ENCODE measurements at places on chromosomes 12 and 14.

DNA sequence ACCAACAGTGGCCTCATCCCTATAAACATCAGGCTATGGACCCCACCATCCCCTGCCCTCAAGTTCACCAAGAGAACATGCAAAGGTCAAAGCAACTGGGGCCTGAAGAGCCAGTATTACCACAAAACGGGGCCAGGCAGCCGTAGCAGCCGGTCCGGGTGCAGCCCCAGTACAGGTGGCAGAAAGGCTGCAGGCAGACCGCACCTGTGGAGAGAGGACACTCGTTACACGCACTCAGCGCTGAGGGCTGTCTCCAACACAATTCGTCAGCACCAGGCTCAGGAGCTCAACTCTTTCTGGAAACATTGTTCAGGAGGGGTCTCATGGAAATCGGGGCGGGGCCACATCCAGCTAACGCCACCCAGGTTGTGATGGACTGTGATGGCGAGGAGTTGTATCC is 19.9 kb upstream of the GOLGA3 start:
- DNase-seq = no peak

DNA sequence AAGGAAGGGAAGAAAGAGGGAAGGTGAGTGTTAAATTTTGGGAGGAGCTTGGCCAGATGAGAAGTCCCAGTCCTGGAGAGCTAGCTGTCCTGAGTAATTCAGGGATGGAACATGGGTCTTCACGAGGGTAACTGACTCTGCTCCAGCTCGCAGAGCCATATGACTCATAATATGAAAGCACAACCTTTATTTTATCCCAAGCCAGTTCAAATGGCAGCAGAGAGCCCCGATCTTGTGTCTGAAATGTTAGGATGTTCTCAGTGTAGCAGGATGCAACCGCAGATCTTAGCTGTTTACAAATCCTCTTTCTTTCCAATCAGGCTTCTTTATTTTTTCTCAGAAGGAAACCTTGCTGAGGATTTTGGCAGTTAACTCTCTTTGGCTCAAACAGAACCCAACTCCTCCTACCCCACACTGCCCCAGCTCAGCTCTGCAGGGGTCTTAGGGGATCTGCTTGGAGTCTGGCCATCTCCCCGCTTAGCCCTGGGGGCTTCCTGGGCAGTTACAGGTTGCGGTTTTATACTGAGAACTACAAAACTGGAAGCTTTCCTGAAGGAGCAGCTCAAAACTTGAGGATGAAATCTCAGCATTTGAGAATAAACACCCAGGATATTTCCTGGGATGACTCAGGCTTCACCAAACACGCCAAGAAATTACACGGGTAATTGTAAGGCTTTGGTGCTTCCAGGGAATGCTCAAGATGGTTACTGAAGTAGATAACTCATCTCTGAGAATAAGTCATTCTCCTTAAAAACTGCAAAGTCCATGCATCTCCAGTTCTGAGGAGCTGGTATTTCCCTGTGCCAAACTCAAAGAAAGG is 92.5 kb downstream of the VCPKMT start:
- no peak for DNase-seq

DNA sequence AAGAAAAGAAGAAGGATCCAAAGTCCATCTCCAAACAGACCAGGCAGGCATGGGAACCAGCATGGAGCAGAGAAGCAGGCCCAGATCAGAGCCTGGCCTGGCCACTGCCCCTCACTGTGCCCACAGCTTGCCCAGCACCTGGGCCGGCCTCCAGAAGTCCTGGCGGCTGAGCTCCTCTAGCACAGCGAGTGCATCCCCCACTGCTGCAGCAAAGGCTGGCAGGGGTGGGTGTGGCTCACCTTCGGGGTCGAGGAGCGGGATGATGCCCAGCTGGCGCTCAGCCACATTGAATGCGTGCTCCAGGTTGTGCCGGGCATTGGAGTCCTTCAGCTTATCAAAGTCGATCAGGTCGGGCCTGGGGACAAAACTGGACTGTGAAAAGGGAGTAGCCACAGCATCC is 78.7 kb downstream of the SPTB start:
- DNase-seq = no peak

DNA sequence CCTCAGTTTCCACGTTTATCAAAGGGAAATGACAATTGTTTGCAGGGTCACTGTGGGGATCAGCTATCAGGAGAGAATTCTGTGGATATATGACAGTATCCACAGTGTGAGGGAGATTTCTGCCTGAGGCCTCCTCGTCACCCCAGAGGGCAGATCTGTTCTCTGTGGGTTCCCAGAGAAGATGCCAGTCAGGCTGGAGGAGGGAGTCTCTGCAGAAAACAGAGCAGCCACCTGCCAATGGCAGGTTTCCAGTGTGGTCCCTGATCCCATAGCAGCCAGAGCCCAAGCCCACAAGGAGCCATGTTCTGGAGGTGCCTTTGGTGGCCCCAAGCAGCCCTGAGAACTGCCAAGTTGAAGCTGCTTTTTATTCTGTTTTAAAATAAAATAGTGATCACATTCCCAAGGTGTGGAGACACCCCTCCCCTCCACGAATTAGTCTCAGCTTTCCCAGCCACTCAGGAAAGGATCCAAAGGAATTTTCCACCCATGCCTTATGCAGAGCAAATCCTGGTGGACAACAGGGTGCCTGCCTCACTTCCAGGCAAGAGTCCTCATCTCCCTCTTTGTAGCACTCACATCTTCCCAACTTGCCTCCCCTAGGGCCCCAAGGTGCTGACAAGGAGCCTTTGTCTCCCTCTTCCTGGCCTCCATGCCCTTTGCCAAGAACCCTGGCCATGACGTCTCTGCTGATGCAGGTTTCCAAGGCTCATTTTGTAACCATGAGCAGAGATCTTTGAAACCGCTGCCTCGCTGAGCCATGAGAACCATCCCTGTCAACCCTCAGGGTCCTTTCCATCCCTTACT is 20.4 kb downstream of the CMKLR1 start:
- no peak for DNase-seq

GRCh38 chr14:105207460-105207901 is 26.4 kb upstream of the NUDT14 start:
- DNase-seq = no peak

GRCh38 chr12:106906715-106907114 is 49.0 kb upstream of the TMEM263 start:
- DNase-seq = no peak
